CD4-positive, alpha-beta T cell treated with Interleukin-15 for 4 hours (primary cell): ENCODE measurements at places on chromosomes 11 and 22.

DNA sequence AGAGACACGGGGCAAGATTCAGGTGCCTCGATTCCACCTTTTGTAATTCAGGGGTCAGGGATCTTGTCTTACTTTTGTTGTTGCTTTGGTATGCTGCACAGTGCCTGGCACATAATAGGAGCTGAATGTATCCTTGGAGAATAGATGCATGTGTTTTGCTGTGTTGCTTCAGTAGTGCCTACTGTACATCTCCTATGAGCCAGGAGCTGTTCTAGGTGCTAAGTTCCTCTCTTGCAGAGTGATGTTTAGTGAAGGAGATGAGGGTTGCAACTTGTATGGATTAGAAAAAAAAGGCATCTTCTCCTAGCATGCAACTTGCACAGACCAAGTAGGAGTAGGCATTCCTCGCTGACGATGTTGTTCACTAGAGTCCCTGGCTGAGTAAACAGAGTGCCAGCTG lies 555.4 kb downstream of the NTM start:
- DNase-seq, result no peak

DNA sequence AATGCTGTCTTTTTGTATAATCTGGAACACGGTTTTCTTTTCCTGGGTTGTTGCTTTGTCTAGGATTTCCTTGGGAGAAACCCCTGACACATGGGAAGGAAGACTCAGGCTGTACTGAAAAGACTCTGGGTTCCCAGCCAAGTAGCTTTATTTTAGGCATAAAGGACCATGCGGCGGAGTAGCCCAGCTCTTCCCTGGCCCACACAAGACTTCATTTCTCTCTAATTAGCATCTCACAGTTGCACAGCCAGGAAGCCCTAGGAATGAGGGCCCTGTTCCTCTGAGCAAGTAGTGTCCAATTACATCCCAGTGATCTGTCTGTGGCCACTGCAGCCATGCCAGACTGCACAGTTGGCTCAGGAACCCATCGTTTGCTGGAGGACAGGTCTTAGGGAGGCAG lies 319.5 kb downstream of the TENM4 start:
- DNase-seq, result no peak

DNA sequence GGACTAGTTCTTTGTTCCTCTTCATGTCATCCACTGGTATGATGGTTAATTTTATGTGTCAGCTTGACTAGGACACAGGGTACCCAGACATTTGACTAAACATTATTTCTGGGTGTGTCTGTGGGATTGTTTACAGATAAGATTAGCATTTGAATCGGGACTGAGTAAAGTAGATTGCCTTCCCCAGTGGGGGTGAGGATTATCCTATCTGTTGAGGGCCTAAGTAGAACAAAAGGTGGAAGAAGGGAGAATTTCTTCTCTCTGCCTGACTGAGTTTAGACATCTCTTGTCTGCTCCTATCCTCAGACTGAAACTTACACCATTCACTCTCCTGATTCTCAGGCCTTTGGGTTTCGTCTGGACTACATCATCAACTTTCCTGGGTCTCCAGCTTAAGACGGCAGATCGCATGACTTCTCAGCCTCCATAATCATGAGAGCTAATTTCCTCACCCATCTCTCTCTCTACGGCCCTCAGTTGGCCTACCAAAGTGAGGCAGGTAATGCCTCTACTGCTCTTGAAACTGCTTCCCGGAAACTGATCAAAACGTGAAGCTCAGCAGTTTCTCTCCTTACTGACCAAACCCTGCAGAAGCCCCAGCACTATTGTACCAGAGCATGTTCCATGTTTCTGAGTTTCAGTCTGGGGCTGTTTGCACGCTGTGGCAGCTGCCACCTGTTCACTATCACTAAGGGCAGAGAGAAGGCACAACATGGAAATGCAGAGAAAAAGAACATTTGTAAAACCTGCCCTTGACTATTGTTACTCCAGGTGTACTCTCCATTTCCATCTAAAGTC lies 95.4 kb downstream of the NXPE2 start:
- no peak for DNase-seq

GRCh38 chr11:59173080-59173963 lies 1.4 kb downstream of the DTX4 start:
- DNase-seq, result no peak

- no peak for DNase-seq
Measured at GRCh38 chr11:113319085-113319484, 4.7 kb downstream of the TTC12 start.

- DNase-seq, result no peak
Measured at GRCh38 chr11:31022080-31022479, 347.5 kb downstream of the DCDC1 start.

DNA sequence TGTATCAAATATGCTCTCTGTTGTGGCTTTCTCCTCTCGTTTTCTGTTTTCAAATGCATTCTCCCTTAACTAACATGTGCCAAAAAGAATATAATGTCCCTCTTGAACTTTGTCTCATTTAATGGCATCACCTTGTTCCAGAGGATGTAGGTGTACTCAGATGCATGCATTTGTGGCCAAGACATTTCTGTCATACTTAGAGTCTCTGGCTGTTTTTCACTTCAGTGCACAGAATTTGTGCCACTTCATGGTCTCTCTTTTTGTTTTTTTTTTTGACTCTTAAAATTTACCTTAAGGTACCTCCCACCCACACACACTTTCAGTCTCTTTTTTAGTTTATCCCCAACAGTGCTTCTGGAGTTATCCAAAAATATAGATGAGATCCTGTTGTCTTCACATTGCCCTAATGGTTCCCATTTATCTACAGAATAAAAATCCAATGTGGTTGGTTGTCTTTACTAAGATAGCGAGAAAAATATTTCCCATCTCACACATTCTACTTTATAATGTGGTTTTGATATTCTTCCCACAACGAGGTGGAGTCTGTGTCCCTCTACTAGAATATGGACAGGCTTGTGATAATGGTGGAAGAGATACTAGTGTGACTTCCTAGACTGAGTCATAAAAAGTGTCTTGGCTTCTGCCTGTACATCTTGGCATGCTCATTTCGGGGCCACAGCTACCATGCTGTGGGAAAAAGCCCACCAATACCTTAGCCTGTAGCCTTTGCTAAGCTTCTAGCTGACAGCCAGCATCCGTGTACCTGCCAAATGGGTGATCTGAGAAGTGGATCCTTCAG lies 125.8 kb downstream of the DDX10 start:
- no peak for DNase-seq

DNA sequence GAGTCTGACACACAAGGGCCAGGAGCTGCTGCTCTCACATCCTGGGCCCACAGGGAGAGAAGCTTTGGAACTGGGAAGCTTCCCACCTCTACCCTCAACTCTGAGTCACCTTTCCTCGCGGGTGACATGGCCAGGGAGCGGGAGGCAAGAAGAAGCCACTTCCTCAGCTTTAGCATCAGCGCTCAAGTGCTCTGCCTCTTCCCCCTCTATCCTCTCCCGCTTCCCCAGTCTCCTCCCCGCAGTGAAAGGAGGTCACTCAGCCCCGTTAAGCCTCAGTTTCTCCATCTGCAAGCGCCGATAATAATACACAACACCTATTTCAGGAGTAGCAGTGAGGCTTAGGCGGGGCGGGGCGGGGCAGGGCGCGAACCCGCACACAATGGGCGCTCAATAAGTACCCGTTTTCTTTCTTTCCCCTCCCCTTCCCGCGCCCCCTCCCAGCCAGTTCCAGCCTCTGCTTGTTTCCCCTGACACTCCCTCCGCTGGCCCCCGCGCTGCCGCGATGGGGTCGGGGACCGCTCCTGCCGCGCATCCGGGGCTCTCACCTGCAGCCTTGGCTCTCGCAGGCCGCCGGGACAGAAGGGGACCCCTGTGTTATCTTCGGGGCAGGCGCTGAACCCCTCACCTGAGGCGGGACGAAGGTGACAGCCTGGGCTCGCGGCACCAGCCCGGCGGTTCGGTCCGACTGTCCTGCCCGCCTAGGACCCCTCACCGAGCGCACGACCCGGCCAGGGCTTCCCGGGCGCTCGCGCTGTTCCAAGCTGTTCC lies 892 bp downstream of the GDPD5 start:
- DNase-seq, result peak; percentile 10

DNA sequence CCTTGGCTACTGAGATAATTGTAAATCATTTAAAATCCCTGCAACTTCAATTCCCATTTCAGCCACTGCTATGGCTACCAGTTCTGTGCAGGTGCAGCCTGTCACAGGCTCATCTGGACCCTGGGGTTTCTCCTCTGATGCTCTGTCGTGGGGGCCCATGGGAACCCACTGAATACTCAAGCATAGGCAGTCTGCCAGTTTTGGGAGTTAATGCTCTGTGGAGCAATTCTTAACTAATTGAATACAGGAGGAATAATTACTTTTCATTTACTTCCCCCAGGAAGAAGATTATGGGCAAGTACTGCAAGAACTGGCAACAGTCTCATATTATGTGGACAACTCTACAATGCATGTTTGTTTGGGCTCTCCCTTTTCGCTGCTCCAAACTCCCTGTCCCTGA lies 25.9 kb downstream of the OR51E2 start:
- DNase-seq, result no peak
